ENCODE measurements at places on chromosomes 2 and 18.

DNA sequence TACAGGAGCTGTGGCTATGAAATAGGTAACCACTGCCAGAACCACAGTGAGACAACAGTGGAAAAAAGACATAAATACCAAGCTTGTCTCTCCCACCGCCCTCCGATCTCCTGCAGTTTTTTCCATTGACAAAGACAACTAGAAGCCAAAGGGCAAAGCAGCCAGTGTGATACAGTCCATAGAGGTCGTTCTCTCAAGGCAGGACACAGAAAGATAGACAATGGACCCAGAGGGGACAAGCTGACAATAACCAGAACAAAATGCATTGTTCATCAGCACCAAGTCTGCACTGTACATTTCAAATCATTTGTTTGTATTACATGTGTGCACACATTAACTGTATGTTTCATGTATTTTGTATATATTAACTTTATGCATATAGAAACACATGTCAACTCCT, 233.0 kb upstream of the NOL4 start:
- no peak for DNase-seq

DNA sequence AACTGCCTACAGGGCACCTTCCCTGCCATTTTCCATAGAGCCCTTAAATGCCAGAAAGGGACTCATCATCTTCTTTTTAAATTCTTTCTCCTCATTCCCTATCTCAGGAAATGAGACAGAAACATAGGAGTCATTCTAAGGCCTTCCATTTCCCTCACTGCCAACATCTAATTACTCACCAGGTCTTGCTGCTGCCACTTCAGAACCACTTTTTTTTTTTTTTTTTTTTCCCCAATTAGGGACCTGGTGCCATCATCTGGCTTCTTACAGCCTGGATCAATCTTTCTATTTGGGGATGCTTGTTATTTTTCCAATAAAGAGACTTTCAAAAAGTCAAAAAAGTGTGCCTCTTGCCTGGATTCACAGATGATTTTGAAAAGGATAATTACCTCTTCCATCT, 373.4 kb downstream of the LPIN1 start:
- no peak for DNase-seq

DNA sequence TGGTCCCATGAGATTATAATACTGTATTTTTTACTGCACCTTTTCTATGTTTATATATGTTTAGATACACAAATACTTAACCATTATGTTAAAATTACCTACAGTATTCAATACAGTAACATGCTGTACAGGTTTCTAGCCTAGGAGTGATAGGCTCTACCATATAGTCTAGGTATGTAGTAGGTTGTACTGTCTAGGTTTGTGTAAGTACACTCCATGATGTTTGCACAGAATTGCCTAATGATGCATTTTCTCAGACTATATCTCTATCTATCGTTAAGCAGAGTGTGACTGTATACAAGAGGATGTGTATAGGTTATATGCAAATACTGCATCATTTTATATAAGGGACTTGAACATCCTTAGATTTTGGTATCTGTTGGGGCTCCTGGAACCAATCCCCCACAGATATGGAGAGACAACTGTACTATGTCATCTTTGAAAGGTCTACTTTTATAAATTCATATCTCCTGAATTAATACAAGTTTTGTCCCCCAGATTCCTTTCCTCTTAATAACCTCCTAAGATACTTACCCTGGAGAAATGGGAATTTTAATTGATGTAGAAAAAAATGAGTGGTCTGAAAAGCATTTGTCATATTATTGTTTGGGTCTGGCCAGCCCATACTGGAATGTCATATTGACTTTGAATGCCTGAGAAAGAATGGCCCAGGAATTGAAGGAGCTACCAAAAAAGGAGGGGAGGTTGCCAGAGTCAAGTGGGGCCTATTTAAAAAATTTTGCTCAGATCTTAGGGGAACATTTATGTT, 36.6 kb downstream of the EHBP1 start:
- DNase-seq = no peak

DNA sequence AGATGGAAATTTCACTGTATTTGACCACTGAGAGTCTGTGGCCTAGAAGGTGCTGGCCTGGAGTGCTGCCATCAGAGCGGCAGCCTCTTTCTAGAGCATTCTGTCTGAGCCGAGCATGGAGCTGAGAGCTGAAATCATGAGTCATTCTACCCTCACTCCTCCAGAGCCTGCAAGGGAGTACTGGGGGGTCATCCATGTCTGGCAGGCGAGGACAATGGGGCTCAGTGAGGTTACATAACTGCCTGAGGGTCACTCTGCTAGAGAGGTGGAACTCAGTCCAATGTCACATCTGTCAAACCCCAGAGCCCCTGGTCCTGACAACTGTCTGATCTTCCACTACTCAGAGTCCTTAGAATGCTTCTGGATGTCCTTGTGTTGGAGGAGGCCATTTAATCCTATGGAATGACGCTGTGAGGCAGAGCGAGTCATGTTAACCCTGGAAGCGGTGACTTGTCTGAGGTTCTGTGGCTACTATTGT, 65.3 kb downstream of the HAUS1 start:
- DNase-seq = no peak

DNA sequence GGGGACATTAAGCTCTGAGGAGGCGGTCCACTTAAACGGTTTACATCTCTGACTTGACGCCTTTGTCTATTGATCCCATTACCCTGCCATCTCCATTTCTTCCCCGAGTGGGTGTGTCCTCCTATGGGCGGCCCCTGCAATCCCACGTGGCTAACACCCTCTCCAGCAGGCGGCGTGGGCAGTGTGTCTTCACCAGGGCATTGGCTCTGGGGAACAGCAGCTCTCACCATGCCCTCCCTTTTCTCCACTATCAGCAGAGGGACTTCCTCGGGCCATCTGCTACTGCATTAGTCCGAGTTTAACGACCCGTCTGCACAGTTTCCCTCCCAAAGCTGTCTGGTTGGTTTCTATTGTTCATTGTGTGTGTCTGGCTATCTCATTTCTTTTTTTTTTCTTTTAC, 511.9 kb upstream of the NRP2 start:
- DNase-seq = no peak

- DNase-seq = no peak
Measured at GRCh38 chr2:104841744-104842143, 12.2 kb upstream of the POU3F3 start.

GRCh38 chr2:73243884-73244570, 9.9 kb downstream of the CCT7 start:
- no peak for DNase-seq
